ENCODE measurements at places on chromosomes 4 and X.

- no peak for DNase-seq
These were observed 430.6 kb downstream of the BCOR start for GRCh38 chrX:39667191-39667590.

DNA sequence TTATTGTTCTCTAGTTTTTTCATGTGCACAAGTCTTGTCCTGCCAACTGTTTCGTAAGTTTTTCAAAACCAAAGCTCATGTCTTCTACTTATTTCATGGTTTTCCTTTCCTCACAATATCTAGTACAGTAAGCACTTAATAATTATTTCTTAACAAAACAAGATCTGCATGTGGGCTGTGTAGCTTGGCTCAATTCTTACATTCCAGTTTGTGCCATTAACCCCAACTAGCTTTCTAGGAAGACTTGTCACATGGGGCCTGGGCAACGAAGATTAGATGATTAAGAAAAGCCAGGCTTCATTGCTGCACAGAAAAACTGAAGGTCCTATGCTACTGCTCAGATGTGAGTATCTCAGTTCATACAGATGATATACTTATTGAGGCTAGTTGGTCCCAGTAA, 155.3 kb upstream of the TEX13A start:
- no peak for DNase-seq

- no peak for DNase-seq
These were observed 38.8 kb downstream of the SEPTIN6 start for GRCh38 chrX:119654112-119654531.

- no peak for DNase-seq
These were observed 379.7 kb downstream of the TLL1 start for GRCh38 chr4:166252487-166253402.

GRCh38 chrX:40169193-40170101, 71.7 kb upstream of the BCOR start:
- DNase-seq: no peak

DNA sequence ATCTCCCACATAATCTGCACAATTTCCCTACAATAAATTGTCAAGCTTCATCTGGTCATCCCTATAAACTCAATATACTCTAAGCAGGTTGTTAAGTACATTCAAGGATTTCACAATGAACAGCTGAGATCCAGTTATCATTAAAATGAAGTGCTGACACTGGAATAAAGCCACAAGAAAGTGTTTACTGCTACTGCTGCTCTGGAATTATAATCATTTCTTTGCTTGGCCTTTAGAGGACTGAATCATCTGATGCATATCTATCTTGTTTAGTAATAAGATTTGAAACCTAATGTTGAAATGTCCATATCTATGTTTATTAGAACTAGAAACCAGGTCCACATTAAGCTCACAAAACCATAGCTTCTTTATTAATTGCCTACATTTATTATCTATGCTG, 338.6 kb upstream of the ZFP42 start:
- DNase-seq: no peak

- no peak for DNase-seq
These were observed 1.5 kb upstream of the RELL1 start for GRCh38 chr4:37687681-37688080.

- DNase-seq: no peak
These were observed 148.4 kb upstream of the SPRY1 start for GRCh38 chr4:123248085-123248659.

GRCh38 chrX:101417981-101418841, 10.2 kb downstream of the HNRNPH2 start:
- peak; percentile 52 for DNase-seq

GRCh38 chr4:54272051-54272450, 43.0 kb downstream of the PDGFRA start:
- no peak for DNase-seq

DNA sequence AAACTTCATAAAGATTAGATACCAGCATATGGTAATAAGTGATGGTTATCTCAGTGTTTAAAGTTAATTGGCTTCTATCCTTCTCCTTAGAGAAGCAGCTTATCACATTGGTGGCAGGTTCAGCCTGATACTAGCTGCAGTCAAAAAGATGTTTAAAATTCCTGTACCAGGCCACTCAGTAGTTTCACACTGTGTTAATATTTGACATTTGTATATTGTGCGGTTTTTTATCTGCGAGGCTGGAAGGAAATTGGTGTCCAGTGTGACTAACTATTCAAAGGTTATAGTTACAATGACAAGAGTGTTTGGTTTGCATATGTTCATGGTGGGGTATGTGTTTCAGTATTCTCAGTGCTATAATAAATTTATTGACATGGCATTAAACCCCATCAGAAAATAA, 27.5 kb upstream of the TBC1D8B start:
- DNase-seq: no peak

DNA sequence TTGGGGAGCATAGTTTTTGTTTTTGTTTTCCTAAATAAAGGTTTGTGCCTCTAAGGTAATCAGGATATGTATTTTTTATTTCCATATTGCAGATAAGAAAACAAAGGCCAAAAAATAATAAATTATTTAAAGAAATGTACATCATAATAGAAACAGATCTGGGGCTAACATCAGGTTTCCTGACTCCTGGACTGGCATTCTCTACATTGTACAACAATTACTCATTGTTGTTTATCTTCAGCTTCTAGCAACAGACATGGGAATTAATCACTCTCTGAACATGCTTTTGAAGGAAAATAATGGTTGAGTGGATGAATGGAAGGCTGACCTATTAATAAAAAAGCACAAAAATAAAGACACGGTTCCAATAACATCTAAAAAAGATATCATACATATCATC, 146.2 kb downstream of the KCNIP4 start:
- DNase-seq: no peak

DNA sequence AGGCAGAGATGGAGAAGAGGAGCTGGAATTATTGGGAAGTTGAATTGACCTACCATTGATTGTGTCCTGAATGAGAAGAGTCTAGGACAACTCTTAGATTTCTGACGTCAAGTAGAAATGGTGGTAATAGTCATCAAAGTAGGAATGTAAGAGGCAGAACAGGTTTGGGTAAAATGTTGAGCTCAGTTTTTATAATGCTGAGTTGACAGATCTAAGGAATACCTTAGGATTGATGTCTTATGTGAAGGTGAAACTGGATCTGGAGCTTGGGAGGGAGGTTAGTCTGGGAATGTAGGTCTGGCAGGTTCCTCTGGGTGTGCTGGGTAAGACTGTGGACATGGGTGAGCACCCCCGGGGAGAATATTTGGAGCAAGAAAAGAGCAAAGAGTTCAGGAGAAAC, 31.9 kb downstream of the JADE1 start:
- no peak for DNase-seq

DNA sequence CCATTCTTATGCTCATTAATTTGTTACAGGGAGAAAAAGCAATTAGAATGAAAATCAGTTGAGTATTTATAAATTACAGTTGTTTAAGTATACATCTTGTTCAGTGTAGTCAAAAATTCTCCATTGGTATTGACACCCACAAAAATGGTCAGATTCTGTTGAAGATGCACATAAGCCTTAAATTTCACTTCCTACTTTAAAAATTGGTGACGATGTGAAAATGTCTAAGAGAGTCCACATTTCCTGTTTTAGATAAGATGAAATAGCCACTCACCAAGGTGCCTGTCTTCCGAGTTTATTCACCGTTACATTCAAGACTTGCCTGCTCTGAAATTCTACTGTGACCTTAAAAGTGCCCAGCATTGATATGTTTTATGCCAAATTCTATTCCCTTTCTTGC, 93.6 kb downstream of the GPR143 start:
- no peak for DNase-seq

DNA sequence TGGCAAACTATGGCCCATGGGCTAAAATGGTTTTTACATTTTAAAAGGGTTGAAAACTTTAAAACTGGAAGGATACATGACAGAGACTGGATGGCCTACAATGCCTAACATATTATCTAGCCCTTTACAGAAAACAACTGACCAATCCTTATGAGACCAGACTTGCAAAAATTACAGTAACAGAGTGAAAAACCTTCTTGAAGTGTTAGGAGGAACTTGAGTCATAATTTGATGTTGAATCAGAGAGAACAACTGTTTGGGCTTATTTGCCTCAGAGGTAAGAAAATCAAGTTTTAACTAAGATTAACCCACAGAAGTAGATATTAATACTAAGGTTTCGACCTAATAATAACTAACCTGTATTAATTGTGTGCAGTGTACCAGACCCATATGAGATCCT, 12.4 kb upstream of the NAP1L5 start:
- DNase-seq: no peak

DNA sequence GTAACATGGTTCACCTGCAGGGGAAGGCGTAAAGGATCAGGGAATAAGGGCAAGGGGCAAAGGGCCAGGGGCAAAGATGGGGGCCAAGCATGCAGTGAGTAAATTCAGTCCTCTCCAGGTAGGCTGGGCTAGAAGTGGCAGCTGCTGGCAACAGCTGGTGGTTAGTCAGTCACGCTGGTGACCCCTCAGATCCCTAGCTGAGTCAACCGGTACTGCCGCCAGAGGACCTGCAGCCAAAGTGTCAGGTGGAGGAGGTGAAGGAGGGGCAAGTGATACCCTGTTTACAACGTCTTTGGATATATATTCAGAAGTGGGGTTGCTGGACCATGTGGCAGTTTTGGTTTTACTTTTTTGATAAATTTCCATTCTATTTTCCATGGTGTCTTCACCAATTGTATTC, 24.6 kb upstream of the NAP1L2 start:
- DNase-seq: no peak

DNA sequence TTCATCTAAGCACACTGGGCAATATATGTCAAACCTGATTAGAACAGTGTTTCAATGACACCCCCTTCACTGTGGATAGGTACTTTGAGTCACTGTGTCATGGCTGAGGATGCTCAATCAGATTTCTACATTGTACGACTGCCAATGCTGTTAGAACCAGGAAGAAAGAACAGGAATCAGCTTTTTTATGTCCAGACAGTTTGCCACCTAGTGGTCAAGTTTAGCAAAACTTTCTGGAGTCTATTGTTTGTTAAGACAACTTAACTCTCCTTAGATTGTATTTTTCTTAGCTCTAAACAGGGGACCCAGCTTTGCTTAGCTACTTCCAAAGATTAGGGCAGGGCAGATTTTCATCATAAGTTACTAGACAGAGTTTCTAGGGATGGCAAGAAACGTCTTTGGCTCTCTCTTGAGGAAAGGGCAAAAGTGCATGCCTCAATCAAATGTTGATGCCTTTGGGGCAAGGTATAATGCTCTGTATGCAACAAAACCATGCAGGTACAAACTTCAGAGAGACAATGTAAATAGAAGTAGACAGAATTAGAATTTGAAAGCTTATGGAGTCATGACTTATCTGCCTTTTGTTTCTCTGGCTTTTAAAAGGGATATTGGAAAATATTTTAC, 40.5 kb upstream of the BMP3 start:
- no peak for DNase-seq

GRCh38 chr4:21768349-21769310, 179.9 kb downstream of the KCNIP4 start:
- DNase-seq: no peak

DNA sequence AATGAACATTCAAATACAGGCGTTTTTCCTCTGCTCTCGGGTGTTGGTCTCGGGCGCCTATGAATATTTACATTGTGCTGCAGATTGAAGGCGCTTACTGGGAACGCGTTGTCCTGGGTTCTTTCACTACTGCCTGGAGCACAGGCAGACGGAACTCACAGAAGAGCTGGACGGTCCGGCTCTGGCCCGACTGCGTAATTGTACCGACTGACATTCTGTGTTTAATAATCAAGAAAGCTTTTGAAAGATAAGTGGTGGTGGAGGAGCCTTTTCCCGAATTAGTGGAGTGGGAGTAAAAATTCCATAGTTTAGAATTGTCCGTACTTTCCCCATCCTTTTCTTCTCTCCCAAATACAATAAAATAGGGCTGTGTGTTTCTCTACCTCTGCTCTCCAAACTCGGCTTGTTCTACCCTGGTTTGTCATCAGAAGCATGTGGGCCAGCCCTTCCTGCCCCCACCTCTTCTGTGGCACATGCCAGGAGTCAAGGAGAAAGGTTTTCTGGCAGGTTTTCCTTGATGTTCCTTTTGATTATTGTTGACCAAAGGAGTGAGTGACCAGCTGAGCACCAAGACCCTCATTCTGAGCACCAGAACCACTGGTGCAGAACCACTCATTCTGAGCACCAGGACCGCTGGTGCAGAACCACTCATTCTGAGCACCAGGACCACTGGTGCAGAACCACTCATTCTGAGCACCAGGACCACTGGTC, 2.3 kb downstream of the FHDC1 start:
- DNase-seq: no peak

DNA sequence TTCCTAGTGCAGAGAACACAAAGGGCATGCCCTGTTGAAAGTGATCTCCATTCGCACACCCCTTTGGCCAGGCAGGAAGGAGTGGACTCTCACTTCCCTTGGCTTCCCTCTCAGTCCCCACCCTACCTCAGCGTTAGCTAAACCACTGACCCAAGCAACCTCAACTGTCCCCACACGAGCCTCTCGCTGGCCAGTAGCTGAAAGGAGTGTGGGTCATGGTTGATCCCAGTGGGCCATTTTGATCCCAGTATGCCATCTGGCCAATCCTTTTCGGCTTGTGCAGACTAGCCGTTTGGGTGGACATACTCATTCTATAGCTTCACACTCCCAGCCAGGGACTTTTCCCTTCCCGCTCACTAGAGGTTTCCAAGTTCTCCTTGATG, 24.4 kb upstream of the BCORL1 start:
- DNase-seq: no peak

GRCh38 chr4:110289601-110290100, 91.2 kb upstream of the ELOVL6 start:
- DNase-seq: no peak

DNA sequence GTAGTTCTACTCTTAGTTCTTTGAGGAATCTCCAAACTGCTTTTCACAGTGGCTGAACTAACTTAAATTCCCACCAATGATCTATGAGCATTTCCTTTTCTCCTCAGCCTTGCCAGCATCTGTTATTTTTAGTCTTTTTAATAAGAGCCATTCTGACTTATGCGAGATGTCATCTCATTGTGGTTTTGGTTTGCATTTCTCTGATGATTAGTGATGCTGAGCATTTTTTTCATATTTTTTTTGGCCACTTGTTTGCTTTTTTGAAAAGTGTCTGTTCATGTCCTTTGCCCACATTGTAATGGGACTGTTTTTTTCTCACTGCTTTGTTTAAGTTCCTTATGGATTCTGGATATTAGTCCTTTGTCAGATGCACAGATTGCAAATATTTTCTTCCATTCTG, 21.5 kb upstream of the PHKA1 start:
- no peak for DNase-seq

GRCh38 chr4:4437798-4438470, 51.0 kb downstream of the NSG1 start:
- no peak for DNase-seq

- no peak for DNase-seq
These were observed 524.2 kb downstream of the FAT4 start for GRCh38 chr4:125838924-125839323.

DNA sequence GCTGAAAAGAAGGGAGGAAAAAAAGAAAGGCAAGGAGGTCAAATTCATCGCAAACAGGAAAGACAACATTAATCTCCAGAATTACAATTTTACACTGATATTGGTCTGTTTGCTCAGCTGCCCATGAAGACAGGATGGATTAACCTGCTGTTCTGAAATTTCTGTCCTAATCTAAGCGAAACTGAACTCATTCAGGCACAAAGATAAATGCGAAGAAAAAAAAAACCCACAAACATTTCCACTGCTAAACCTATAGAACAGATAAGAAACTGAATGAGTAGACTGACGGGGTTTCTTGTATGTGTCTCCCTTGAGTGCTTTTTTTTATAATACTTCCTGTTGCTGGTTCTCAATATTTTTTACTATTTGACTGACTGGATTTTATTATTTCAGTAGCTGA, 251.8 kb upstream of the FTHL17 start:
- no peak for DNase-seq

All from dorsolateral prefrontal cortex (tissue), 122 donors.